ENCODE measurements at places on chromosomes 5 and 9.

DNA sequence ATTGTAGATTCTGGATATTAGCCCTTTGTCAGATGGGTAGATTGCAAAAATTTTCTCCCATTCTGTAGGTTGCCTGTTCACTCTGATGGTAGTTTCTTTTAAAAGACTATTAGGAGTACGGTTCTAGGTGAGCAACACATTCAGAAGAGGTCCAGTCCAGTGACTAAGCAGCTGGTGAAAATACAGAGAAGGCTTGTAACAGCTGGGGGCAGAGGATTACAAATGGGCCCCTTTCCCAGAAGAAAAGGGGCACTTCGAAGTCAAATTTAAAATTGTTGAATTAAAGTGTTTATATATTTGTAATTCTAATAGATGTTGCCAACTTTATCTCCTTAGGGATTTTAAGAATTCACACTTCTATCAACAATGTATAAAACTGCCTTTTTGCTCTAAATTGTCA, 720.5 kb downstream of the TLE4 start:
- no peak for DNase-seq

GRCh38 chr5:146399481-146399880, 47.7 kb upstream of the TCERG1 start:
- no peak for DNase-seq

- no peak for DNase-seq
Observed at GRCh38 chr5:56147659-56148230, 85.4 kb downstream of the ANKRD55 start.

DNA sequence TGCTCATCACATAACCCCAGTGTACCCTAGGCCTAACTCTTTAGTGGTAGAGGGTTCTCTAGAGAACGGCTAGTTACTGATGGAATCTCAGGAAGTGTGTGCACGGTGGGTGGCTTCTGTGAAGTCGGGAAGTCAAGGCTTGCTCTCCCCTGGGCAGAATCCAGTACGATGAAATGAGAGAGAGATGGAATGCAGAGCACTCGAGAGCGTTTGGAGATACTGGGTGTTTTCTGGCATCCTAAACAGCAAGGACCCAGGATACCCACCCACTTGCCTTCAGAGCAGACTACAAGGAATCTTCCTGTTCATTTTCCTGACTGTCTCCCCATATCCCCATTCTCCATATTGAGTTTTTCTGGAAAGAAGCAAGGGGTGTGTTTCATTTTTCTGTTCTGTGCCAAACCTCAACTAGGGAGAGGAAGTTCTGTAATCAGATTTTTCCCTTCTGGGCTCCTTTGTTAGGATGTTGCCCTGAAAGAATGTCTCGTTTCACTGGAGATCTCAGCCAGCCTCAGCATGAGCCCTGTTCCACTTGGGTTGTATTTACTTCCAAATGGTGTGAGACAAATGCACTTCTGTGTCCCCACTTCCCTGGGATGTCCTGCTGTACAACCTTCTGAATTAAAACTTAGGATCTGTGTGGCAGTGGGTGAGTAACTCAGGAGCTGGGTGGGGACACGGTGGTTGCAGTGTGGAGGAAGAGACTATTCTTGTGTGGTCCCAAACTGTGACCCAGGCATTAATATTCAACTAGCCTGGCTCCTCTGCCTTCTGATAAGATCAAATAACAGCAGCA, 108.9 kb upstream of the SPRY4 start:
- DNase-seq: no peak

DNA sequence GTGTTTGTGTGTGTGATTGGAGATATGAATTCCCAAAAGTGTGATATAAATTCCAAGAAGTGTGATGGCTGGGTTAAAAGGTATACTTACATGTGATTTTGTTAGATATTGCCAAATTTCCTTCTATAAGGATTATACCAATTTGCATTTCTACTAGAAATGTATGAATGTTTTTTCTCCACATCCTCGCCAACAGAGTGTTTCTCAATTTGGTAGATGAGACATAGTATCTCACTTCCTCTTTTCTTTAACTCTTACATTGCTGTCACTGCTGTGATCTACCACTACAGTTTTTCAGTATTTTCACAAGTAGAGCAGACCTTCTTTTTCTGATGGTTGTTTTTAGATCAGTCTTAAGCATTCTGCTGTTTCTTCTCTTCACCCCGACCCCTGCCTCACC, 111.3 kb downstream of the FER start:
- DNase-seq: no peak

- no peak for DNase-seq
Observed at GRCh38 chr5:1110307-1111240, 1.3 kb downstream of the SLC12A7 start.

- no peak for DNase-seq
Observed at GRCh38 chr5:80796846-80797245, 142.1 kb upstream of the DHFR start.

GRCh38 chr5:37184748-37185364, 64.3 kb downstream of the CPLANE1 start:
- DNase-seq: no peak

- peak; percentile 86 for DNase-seq
Observed at GRCh38 chr9:134163371-134164196, 780 bp downstream of the RNU6ATAC start.

- no peak for DNase-seq
Observed at GRCh38 chr9:134690301-134690751, 48.7 kb downstream of the COL5A1 start.

- no peak for DNase-seq
Observed at GRCh38 chr5:134383980-134384697, 12.8 kb downstream of the UBE2B start.

All from coronary artery (tissue), 2 donors.